ENCODE measurements at places on chromosomes 16 and 17.

- DNase-seq: no peak
Measured at GRCh38 chr17:37791447-37792399, 46.9 kb upstream of the HNF1B start.

- DNase-seq: no peak
Measured at GRCh38 chr16:2664574-2664982, 17.7 kb upstream of the KCTD5 start.

GRCh38 chr16:49369651-49370611, 3.7 kb upstream of the C16orf78 start:
- no peak for DNase-seq

DNA sequence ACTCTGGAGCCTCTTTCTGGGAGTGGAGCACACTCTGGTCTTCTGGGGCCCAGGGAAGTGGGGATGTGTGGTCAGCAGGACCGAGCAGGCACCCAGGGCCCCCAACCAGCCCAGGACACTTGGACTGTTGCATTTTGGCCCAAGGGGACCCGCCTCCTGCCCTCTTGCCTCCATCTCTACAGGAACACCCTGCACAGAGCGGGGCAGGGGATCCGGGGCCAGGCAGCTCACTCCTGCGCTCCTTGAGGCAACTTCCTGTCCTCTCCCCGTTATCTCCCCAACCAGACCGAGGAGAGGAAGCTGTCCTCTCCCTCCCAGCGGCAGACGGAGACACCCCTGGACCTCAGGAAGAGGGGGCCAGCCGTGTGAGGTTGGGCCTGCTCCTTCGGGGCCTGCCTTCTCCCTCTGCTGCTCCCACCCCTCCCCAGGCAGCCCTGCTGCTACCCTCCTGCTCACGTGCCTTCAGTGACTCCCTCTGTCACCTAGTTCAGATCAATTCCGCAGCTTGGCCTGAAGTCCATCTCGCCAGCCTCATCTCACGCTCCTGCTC, 10.0 kb upstream of the ATP2A3 start:
- DNase-seq: no peak

DNA sequence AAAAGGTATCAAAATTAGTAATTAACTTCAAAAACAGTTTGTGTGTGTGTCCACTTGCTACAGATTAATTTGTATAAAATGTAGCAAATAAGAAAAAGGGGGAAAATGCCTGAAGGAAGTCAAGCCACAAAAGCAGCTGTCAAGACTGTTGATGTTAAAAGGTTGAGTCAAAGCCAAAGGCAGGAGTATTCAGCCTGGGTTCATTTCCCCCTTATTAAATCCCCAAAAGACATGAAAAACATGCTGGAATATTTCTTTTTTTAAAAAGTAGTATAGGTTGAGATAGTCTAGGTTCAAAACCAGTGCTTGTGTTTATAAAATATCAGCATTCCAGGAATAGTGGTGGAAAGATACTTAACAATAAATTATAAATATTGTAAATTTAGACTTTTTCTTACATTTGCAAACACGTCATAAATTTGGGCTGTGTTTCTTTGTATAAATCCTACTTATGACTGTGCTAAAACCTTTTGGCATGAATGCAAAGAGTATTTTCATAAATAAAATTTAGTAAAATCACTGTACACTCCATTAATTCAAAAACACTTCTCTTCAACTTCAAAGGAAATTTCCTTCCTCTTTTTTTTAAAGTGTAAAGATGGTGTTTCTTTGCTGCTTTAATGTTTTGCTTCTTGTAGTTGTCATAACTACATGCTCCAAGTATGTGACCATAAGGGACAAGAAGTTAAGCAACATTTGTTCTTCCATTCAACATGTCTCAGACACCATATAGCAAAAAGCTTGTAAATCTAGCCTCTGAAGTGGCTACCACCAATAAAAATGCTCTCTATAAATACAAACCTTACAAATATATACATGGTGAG, 72.0 kb downstream of the SKAP1 start:
- no peak for DNase-seq

- no peak for DNase-seq
Measured at GRCh38 chr17:229709-230394, 48.4 kb upstream of the DOC2B start.

GRCh38 chr17:28999206-28999605, 6.6 kb downstream of the SEZ6 start:
- no peak for DNase-seq

- DNase-seq: no peak
Measured at GRCh38 chr16:75121949-75122568, 5.5 kb upstream of the LDHD start.

DNA sequence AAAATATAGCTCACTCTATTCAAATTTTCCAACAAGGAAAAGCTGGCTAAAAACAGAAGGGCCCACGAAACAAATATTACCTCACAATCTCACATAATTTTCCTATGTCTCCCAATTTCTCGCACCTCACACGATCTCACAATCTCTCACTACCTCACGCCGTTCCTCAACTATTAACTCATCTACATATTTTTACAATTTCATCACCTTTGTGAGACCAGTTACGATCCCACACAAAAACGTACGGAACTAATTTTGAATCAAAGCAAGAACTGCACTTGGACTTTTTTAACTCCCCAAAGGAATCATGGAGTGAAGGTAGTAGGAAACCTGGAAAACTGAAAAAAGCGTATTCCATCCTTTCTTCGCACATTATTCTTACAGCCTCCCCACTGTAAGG, 1.1 kb downstream of the CBX1 start:
- DNase-seq: no peak

DNA sequence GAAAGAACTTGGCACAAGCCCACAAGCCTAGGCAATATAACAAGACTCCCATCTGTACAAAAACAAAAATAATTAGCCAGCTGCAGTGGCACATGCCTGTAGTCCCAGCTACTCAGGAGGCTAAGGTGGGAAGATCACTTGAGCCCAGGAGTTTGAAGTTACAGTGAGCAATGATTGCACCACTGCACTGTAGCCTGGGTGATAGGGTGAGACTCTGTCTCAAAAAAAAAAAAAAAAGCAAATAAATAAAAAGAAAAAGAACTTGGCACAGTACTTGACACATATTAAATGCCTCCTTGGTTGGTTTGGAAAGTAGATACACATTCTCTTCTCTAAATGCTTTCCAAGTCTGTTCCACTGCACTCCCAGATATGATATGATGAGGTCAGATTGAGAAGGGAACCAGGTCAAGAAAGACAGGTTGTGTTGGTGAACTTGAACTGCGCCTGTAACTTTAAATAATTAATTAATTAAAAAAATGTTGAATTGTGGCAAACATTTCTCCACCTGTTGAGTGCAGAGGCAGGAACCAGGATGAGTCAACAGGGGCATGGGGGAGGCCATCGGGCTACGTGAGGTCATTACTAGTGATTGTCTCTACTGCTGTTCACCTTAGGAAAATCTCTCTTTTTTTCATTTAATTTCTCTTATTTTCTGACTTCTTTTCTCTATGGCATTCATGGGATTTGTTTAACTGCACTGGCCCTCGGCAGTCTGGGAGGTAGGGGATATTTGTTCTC, 25.9 kb upstream of the EFCAB13 start:
- no peak for DNase-seq

DNA sequence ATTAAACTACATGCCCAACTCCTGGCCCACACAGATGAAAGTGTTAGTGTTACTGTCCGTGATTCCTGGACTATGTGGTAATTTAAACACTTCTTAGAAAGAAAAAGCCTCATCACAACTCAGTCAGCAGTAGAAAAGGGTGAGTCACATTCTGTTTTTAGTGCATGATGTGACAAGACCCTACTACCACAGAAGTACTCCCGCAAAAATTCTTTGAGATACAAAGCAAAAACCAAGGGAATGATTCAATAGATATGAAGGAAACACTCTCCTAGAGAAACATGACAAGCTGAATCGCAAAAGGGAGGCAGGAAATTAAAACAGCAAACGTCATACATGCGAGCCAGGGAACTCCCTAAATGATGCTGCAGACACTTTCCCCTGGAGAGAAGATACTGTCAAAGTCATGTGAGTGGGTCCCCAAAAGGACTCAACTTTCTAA, 14.4 kb downstream of the SNN start:
- DNase-seq: no peak

- DNase-seq: no peak
Measured at GRCh38 chr17:58420827-58421226, 3.5 kb upstream of the RNF43 start.
